Amniotic epithelial cell (primary cell): ENCODE measurements at places on chromosomes 5 and 9.
A peak's percentile ranks its signal among the peaks of the same experiment; 100 is the strongest.

- DNase-seq = no peak
Observed at GRCh38 chr5:179139936-179140235, 79.7 kb downstream of the ZNF354C start.

DNA sequence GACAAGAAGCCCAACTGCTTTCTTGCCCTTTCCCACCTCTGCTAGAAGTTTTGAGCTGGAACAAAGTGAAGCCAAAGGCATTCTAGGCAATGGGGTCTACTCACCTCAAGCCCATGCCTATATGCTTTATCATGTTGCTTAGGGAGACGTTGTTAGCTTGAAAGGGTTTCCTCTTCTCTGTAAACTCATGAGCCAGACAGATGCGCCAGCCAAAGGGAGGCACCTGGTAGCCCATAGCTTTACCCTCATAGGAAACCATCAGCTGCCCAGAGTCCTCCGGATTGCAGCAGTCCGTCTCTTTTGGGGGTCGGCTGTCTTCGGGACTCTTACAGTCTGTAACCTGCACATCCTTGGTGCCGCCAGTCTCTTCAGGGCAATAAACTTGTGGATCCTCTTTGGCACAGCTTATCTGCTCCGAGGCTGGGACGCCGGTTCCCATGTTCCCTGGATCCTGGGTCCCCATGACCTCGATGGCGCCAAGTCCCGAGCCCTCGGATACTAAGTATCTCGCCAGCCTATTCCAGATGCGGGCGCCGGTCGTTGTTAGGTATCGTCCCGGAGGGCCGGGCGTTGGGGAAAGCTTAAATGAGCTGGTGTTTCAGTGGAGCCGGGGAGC is 678 bp downstream of the GBA2 start:
- no peak for DNase-seq

DNA sequence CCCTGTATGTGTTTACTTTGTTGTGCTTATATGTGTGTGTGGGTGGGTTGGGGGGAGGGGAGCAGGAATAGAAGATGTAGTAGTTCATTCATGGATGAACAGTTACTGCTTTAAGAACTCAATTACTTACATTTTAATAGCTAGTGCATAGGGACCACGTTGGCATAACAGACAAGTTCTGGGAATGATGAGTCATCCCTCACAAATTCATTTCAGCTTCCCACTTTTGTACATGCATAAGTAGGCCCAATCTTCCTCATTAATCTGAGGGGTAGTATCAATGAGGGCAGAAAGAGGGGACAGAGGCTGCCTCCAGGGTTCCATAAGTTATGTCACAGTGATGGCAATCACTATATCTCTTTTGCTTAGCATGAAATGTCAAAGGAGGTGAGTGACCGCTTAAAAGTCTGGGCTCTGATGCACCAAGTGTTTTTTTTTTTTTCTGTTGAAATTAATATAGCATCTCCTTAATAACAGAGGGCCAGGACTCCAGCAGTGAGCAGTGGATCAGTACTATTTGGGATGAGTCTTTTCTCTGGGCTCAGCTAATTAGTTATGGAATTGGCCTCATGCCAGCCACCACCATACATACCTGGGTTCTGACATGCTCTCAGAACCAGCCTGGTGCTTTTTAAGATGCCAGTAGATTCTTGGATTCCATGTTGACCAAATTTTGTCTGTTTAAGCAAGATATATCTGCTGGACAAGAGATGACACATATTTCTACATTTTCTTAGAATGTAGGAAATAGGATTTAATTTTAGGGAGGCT is 37.1 kb downstream of the PRDM6 start:
- peak; percentile 66 for DNase-seq

GRCh38 chr5:172141949-172142319 is 46.1 kb downstream of the STK10 start:
- no peak for DNase-seq

GRCh38 chr5:81314581-81314980 is 13.2 kb downstream of the ZCCHC9 start:
- no peak for DNase-seq

DNA sequence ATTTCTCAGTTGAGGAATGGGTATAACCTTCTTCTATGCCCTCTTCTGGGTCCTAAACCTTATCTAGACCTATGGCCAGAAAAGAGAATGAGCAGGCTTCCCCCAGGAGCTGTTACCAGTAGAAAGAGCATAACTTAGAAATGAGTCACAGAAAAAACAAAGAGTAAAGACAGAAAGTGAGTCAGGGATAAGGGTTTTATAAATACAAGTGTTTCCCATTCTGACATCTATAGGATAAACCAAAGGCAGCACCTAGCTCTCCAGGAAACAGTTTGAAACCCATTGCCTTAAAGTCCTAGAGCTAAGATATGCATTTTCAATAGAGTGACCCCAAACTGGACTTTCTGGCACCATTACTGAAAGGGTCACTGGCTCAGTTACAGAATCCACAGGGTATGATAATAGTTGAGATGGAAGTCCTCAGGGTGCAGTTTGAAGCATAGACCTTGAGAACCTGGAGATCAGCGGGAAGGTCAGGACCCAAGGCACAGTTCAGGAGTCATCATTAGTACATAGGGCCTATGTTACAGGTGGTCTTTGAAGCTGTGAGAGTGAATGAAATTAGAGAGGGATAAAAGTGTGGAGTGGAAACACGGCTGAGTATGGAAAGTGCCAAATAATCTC is 42.7 kb upstream of the LIFR start:
- peak; percentile 91 for DNase-seq

GRCh38 chr9:124594673-124595072 is 87.5 kb upstream of the NR5A1 start:
- no peak for DNase-seq

DNA sequence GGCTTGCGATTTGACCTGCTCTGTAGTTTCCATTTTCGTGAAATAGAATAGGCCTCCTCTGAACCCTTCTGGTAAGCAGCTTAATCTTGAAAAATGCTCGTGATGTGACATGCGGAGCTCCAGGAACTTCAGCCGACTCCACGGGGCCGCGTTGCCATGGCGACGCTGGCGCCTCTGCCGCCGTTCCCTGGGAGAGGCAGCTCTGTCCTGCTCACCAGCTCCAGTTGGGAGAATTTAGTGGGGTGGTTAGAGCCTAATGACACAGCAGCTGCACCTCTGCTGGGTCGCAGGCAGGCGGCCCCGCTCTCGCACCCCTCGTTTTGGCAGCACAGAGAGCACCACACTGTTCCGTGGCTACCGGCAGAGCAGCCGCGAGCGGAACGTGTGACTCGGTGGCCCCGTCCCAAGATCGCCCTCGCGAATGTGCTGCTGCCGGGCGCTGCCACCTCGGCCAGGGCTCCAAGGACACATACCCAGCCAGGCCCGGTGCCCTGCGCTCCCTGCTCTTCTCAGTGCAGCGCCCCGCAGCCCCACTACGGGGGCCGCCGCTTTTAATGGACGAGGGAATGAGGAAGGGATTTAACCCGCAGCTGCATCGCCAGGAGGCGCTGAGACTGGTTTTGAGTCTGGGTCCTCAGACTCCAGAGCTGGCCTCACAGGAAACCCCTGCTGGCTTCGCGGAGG is 131.2 kb upstream of the LMX1B start:
- DNase-seq = peak; percentile 50

GRCh38 chr5:144183254-144183889 is 12.7 kb downstream of the KCTD16 start:
- peak; percentile 56 for DNase-seq

DNA sequence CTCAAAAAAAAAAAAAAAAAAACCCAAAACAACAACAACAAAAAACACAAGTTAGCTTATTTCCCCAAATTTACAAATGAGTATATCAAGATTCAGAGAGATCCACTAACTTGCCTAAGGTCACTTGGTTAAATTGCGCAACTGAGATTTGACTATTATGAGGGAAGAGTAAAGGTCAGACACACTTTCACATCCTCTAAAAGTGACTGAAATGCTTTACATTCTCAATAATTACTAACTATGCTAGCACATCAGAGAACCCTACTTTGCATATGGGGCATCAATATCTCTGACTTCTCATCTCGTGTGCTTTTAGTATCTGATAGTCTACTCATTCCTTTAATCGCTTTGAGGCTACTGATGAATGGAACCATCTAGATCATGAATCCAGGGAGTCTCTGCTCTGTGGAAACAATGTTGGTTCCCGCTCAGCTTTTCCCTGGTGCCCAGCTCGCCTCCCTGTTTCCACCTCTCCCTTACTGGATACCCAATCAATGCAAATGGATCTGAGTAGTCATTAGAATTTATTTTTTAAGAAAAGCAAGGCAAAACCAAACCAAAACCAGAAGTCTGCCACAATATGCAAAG is 182.1 kb upstream of the TRIM32 start:
- DNase-seq = no peak

DNA sequence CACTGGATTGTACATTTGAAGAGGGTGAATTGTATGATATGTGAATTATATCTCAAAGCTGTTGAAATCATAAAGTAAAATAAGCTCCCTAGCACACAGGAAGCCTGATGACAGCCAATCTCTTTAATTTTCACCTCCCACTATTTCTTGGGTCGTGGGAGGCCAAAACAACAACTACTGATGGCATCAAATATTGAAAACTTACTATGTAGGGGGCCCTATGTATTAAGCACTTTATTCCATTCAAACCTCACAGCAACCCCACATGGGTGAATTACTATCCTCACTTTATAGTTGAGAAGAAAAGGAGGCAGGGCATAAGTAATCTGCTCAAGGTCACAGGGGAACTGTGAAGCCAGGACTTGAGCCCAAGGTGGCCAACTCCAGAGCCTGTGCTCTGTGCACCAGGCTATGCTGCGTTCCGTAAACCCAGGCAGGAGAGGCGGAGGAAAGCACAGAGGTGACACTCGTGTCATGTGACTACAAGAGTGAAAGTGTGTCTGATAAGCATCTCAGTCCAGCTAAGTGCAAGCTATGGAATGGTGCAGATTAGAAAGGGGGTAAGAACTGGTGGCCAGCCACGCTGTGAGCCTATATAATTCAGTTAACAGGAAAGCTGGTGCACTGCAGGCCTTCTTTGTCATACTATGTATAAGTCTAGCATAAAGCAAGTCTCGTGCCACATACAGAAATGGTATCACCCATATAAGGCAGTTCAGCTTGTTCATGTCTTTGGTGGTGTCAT is 221.0 kb downstream of the DCP2 start:
- no peak for DNase-seq

DNA sequence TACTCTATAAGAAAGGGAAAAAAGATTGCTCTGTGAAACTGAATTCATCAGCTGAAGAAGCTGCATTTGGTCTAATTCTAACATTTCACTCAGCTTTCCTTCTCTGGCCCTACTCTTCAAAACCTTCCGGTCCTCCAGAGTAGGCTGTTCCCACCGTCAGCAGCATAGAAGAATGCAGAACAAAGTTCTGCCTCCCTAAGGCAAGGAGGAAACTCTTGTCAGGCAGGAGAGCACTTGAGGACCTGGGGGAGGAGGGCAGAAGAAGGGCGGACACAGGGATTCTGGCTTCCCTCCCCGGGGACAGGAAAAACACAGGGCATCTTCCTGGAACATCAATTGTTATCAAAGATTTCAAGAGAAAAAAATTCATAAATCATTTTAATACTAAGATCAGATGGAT is 69.2 kb upstream of the SHB start:
- no peak for DNase-seq

GRCh38 chr9:8917956-8918739 is 1118.6 kb upstream of the DMAC1 start:
- no peak for DNase-seq

DNA sequence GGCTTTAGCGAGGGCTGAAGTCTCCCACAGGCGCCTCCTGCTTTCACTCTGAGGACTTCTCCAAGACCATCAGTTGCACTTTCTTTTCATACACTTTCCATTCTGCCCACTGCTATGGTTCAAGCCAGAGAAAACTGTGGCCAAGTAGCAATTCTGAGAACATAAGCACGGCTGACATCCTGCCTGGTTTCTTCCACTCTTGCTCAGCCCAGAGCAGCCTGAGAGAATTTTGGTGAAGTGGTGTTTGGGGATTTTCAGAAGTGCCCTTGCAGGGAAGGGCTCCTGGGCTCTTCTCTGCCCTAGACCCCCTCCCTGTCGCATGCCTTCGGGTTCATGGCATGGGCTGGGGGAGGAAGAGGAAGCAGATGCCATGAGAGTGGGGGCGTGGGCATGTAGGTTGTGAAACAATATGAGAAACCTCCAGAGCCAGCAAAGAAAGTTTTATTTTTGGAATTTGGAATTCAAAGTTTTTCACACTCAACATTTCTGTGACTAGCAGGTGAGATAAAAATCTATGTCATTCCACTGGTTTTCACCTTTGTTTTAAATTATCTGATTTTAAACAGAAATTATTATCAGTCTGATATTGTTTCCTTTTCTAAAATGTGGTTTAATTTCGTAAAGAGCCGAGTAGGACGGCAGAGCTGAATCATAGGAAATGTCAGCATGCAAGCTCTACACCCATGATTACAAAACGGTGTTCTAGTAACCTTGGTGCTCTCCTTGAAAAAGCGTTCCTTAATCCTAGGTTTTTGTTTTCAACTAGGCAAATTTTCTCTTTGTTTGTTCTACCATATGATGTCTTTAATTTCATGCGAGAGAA is 27.8 kb upstream of the TNFSF8 start:
- DNase-seq = peak; percentile 63

GRCh38 chr5:170641589-170642031 is 137.8 kb downstream of the KCNIP1 start:
- DNase-seq = no peak

DNA sequence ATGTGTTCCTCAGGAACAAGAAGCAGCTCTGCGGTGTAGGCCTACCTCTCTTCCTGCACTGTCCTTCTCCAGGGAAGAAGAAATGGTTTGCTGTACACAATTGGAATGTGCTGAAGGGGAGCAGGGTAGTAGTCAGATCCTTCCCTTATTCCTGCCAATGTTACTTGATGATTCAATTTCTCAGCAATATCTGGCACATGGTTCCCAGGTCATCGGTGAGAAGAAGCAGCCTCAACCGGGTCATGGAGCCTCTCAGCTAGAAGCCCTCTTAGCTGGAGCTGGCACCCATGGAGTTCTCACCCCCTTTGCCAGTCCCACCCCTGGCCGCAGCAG is 36.9 kb downstream of the ACTBL2 start:
- DNase-seq = no peak

DNA sequence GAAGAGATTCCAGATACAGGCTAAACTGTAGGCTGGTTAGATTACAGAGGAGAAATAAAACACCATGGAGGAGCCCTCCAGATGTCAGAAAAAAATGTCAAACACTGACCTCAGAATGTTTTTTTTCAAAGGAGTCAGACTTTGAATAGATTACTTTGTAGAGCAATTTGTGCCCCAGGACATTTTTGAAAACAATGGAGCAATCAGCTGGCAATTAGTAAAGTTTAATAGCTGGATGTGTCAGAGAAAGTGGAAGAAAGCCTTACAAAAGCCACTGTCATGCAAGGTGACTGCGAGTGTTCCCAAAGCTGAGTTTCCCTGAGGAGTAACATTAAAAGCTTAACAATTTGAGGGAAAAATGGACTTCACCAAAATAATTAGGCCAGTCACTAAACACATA is 417.8 kb upstream of the CTNND2 start:
- DNase-seq = no peak

GRCh38 chr5:153099328-153099727 is 391.1 kb upstream of the GRIA1 start:
- DNase-seq = no peak
